ENCODE measurements at places on chromosomes 5 and 9.
A peak's percentile ranks its signal among the peaks of the same experiment; 100 is the strongest.

DNA sequence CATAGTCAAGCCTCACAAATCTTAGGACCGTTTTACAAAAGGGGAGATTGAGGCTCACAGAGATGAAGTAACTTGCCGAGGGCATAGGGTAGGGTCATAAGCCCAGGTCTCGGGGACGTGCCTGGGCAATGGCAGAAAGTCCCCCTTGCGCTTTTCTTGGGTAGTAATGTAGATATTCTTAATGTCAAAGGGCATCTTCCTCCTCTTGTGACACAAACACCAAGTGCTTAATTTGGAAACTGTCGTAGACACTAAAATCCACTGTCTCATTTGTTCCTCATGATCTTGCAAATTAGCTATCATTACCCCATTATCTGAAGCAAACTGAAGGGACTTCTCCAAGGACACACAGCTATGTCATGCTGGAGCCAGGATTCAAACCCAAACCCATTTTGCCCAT, 180.8 kb downstream of the GAS1 start:
- DNase-seq: no peak

DNA sequence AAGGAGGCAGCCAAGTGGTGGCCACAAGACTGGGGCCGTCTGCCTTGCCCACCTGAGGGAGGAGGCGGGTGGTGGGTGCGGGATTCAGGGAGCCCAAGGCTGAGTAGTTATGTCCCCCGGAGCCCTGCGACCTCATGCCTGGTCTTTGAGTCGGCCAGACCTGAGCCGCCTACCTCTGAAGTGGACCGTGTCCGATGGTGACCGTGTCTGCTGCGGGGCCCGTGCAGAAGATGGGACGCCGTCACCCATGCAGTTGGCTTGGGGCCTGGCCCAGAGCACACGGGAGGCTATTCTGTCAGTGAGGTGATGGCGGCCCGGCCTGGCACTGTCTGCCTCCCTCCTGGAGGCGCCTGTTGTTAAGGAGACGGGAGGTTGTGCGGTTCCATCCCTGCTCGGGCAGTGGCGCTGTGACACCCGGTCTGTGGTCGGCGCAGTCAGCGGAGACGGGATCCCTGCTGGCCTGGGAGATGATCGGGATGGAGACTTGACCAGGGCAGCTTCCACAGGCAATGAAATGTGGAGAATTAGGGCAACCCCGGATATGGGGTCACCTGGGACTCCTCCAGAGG, 62.5 kb upstream of the FCN2 start:
- no peak for DNase-seq

DNA sequence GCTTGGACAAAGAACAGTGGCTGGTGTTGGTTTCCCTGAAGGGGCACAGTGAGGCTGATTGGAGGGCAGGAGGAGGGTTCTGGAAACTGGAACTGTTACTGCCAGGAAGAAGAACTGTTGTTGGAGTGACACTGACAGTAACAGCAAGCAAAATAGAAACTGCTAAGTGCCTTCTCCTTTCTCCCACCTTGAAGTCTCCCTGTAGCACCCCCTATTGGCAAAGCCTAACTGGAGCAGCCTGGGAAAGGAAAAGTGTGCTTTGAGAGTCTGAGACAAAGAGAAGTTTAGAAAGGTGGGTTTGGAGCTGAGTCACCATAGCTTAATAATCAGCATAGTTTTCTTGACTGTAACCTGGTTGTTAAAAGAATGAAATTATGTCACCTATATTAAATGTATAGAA, 2.5 kb upstream of the TMEM174 start:
- DNase-seq: no peak

GRCh38 chr9:134502809-134503211, 138.8 kb upstream of the COL5A1 start:
- no peak for DNase-seq

GRCh38 chr5:148372893-148373292, 10.9 kb upstream of the FBXO38 start:
- no peak for DNase-seq

GRCh38 chr5:111585946-111586345, 73.6 kb upstream of the STARD4 start:
- no peak for DNase-seq

DNA sequence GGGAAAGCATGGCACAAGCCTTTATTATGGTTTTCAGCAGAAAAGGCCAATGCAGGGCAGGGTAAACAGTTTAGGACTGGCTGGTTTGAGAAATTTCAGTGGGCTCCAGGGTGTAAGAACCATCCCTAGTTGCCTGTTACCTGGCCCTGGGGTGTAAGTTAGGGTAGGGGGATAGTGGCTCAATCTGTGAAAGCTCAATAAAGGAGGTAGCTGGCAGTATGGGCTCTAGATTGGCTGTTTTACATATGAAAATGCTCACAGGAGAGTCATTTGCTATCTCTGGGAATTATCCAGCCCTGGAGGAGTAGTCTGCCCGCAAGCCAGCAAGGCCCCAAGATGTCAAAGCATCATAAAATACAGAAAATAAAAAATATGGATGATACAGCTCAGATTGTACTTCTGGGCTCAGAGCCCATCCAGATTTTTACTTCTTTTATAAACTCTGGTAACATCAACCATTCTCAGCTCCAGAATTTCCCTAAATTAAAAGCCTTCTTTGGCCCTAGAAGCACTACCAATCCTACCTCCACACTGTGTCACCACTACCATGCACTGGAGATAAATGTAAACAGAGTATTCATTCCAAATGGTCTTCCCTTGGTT, 31.1 kb downstream of the SSBP2 start:
- DNase-seq: no peak

- no peak for DNase-seq
These were observed 35.0 kb downstream of the NACC2 start for GRCh38 chr9:136059851-136060670.

GRCh38 chr9:15308511-15308910, 1.5 kb upstream of the TTC39B start:
- no peak for DNase-seq

DNA sequence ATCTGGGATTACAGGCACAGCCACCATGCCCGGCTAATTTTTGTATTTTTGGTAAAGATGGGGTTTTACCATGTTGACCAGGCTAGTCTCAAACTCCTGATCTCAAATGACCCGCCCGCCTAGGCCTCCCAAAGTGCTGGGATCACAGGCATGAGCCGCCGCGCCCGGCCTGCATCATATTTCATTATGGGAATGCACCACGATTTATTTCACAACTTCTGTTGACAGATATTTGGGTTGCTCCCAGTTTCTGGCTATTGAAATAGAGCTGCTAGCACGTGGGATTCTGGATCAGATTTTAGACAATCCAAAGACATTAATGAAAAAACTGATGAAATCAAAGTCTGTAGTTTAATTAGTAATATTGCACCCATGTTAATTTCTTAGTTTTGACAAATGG, 48.4 kb upstream of the FUBP3 start:
- no peak for DNase-seq

GRCh38 chr9:112233769-112234168, 58.7 kb upstream of the SUSD1 start:
- no peak for DNase-seq

- no peak for DNase-seq
These were observed 246.6 kb upstream of the ANKRD55 start for GRCh38 chr5:56479696-56480077.

DNA sequence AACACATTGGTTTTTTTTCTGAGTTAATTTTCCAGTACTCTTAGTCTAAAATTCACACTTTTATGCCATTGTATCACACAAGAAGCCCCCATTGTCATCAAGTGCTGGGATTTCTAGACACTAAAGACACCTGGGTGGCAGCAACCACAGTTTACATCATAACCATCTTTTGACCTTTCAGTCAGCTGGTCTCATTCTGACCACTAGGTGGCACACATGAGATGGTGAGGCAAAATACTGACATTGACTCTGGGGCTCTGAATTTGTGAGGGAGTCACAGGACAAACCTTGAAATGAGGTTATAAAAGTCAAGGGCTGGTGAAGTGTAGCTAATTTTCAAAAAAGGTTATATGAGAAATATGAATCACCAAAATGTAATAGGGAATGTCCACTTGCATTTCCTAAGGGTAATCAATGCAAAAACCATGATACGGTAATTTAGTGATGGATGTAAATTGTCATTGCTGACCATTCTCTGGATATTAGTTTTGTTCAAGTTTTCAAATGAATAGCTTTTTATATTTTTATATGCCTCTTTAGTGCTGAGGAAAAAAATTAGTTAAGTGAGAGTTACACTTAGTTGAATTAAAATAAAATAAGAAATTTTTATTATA, 229.4 kb downstream of the DMAC1 start:
- DNase-seq: peak; percentile 1

DNA sequence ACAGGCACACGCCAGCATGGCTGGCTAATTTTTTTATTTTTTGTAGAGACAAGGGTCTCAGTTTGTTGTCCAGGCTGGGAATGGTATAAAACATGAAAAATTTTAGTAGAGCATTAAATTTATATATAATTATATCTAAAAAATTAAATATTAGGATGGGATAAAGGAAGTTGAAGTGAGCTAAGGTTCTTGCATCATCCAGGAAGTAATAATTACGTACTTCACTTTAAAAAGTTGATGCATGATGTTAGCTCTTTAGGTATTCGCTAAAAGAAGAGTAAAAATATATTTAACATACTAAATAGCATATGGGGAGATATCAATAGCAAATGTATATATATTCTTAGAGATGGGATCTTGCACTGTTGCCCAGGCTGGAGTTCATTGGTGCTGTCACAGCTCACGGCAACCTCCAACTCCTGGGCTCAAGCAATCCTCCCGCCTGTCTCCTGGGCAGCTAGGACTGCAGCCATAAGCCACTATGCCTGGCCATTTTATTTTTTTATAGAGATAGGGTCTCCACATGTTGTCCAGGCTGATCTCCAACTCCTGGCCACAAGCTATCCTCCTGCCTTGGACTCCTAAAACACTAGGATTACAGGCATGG, 12.3 kb downstream of the DCAF10 start:
- DNase-seq: no peak

DNA sequence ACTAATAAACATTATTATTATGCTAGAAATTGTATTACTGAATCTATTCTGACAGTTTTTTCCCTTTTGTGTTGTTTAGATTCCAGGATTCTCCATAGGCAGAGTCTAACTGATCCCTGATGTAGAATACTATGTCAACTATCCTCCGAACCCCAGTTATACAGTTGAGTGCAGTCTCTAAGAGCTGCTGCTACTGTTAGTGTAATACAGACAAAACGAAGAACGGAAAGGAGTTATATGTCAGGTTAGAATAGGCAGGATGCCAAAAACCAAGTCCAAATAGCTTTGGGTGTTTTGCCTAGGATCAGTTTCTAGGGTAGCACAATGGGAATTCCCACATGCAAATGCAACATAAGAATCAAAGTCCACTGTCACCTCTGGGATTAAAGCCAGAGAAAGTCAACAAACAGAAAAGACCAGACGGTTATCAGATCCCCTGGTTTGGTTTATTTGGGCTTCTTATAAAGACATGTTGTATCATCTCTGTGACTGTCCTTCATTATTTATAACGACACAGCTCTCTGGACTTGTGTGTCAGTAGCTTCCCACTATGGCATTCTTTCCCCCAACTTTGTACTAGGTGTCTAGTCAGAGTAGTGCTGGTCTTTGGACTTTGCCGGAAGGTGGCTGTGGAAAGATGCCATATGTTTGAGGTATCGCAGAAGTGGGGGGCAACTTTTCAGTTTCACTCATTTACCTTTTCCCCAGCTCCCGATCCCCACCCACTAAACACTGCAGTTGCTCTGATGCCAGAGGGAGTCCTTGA, 14.9 kb upstream of the TMEM38B start:
- DNase-seq: no peak

- DNase-seq: no peak
These were observed 226.1 kb downstream of the IRX2 start for GRCh38 chr5:2525351-2525750.

- DNase-seq: no peak
These were observed 30.8 kb upstream of the ALDH1A1 start for GRCh38 chr9:72983512-72984225.

GRCh38 chr5:122398016-122398415, 86.0 kb downstream of the SNCAIP start:
- DNase-seq: no peak

DNA sequence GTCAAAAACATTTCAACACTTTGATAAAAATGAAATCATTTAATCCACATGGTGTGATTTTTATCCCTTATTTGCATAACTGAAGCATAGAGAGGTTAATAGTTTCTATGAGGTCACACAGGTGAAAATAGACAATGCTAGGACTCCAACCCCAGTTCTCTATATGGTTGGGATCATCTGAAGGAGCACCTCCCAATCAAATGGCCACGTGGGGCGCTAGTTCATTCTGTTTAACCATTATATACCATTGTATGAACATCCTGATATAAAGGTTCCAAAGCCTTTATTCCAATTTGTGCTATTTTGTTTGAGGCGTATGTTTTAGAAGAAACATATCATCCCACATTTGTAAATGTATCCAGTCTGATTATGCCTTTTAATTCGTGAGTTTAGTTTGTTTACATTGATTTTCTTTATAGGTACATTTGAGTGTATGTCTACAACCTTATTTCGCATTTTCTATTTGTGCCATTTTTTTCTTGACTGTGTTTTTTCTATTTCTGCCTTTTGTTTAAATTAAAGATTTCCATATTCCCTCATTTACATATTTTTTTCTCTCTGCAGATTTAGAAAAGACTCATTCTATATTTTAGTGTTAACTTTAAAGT, 1092.0 kb downstream of the MAT2B start:
- DNase-seq: no peak

DNA sequence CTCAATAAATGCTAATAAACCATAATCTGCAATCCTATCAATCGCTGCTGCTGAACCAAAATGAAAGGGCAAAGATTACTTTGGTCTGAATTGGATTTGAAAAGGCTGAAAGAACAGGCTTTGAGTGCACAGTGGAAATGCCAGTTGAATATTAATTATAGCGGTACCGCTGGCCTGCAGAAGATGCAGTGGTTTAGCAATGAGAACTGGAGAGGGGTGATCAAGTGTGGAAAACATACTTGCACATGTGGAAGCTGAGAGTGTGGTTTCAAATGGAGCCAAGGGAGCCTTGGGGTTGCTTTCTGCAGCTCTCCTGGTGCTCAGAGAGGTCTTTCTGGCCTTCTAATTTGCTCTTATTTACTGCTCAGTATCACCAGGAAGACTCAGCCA, 133.9 kb downstream of the PTTG1 start:
- no peak for DNase-seq

DNA sequence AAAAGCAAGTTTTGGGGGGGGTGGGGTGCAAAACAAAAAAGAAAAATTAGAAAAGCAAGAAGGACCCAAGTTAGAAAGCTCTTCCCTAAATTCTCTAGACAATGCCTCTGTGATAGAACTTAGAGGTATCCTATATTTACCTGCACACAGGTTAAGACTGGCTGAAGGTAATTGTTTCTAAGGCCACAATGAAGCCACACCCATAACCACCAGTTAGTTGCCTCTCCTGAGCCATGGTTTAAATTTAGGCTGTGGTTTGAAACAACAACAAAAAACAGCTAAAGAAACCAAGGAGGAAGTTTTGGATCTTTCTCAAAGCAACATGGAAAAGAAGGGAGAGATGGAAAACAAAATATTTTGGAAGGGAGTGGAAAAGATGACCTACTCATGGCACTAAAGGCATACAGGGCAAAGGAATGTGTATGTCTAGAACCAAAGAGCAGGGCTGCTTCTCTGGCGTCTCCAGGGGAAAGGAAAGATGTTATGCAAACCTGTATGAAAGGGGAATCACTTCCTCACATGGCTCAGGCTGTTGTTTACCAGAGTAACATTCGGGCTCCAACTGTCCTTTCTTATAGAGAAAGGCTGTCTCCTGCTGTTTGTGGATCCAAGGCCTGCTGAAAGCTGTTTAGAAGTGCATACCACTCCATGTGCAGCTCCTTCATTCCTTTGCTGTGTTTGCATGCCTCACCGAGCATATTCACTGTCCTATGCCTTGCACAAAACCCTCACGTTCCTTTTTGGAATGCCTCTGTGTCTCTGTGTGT, 408.9 kb upstream of the MPDZ start:
- DNase-seq: no peak

- DNase-seq: no peak
These were observed 102.8 kb downstream of the CDH18 start for GRCh38 chr5:19885040-19885824.
